RWPE1 (cell line): ENCODE measurements at places on chromosomes 1 and 21.

- no peak for DNase-seq
Measured at GRCh38 chr1:91153341-91153740, 131.5 kb upstream of the ZNF644 start.

DNA sequence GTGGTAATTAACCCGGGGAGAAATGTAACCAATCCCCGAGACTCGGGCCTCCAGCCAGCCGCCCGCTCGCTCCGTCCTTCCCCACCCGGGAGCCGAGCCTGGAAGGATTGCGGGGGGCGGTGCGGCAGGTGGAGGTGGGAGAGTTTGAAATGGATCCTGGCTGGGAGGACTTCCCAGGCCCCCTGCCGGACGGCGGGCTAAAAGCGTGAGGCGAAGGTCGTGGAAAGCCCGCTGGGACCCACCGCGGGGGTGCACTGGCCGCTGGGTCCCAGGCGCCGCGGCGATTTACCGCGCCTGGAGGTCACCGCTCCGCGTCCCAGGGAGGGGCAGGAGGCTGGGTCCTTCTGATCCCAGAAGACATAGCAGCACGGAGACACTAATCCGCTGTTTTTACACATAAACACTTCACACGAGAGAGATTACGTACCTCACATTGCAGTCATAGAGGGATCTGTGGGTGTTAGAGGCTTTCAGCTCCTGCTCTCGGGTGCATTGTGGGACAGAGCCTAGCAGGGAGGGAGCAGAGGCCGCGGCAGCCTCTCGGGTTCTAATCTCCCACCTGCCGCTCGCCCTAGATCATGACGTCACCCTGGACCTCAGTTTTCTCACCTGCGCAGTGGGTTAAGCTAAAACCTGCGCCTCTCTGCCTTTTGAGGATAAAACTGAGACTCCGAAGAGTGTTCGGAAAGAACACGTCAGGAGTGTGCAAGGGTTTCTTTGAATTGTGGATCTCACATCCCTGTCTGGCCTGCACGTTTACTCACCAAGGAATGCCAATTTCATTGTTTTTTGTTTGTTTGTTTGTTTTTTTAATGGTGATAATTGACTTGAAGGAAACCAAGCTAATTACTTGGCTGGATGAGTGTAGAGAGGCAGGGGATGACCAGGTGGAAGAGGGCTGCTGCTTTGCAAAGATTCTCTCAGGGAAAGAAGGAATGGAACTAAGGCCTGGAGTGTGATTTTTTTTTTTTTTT, 17.1 kb upstream of the TMEM9 start:
- no peak for DNase-seq

DNA sequence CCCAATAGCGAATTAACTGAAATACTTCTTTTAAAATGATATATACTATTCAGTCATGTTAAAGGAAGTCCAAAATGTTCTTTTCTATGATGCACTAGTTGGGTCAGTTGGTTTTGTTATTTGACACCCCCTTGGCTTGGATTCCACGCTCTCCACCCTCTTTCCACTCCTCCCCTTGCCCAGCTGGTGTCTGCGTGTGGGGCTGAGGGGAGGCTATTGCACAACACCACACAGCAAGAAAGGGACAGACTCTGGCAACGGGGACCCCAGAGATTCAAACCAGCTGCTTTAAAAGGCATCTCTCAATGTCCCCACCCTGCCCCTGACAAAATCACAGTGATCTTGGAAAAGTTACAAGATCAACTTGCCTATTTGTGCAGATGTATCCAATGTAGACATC, 394.3 kb downstream of the TGFB2 start:
- DNase-seq = no peak

DNA sequence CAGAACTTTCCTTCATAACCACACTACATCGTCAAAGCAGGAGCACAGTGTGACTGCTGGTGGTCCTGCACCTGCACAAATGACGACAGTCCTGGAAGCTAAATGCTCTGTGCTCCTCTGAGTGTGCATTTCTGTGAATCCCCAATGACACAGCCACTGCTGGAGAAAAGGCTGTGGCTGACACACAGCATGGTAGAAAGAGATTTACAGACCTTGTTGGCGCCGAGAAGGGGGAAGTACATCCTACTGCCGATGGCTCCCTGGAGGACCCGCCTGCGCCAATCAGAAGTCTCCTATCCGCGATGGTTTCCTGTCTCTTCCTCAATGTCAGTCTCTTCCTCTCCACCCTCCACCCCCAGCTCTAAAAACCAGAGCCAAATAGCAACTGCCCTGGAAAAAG, 115.4 kb upstream of the RAB4A start:
- no peak for DNase-seq

DNA sequence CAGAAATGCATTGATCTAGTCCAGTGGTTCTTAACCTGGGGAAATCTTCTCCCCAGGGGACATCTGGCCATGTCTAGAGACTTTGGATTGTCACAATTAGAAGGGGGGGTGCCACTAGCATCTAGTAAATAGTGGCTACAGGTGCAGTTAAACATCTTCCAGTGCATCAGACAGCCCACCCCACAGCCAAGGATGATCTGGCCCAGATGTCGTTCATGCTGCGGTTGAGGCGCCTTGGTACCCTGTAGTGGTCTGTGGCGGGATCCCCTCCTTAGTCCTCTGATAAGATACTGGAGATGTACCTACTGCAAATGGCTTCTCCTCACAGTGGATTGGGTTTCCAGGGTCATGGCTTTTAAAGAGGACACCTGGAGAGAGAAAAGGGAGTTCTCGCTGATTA, 69.8 kb downstream of the PRDM2 start:
- no peak for DNase-seq

GRCh38 chr1:164564378-164564777, 5.4 kb downstream of the PBX1 start:
- DNase-seq = no peak

DNA sequence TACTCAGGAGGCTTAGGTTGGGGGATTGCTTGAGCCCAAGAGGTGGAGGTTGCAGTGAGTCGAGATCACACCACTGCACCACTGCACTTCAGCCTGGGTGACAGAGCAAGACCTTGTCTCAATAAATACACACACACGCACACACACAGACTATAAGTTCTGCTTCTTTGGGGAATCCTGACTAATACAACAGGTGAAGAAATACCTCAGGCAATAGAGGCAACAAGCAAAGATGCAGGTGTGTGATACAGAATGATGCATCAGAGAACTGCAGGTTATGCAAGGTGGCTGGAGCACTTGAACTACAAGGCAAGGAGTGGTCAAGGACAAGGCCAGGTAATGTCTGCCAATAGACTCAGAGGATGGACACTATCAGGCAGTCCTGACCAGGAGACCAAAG, 117.6 kb upstream of the ZNF678 start:
- DNase-seq = no peak
